ENCODE measurements at places on chromosomes 7 and 10.

DNA sequence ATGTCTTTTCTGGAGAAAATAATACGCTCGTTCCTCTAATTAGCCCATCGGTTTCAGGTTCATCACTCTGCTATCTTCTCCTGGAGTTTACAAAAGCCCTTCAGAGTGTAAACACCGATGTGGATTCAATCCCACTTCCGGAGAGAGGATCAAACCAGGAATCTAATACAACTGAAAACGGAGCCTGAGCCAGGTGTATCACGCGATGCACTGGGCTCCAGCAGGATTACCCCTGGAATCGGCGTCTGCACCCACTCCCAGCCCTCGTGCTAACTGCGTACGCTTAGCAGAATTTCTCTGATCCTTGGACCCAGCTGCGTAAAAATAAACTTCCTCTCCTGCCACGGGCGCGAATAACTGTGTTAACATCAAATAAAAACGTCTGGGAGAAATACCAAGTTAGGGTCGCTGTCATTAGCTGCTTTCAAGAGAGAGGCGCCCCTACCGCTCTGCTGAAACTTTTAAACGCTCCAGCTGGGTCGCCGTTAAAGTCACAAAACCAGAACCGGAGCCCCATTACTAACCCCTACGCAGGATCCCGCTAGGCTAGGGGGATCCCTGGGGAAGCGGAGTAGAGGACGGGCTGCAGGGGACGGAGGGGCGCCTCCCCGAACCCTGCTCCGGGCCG, 502 bp downstream of the ZNF3 start:
- DNase-seq: no peak

- DNase-seq: no peak
Observed at GRCh38 chr7:101814991-101815825, 2.2 kb upstream of the CUX1 start.

DNA sequence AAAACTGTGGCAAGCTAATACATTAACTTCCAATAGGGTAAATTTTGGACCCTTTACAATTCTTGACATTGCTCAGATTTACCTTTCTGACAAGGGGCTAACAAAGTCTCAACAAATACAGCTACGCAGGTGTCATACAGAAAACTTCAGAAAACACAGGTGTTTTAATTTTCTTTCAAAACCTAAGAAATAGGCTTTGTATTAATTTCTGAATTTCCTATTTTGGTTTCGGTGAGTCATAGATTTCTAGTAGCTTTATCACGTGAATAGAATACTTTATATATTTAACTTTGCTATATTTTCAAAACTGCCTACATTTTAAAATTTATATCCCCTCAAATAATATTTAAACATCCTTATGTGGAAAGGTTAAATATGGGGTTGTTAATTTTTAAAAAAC, 215.3 kb downstream of the DGKB start:
- DNase-seq: no peak

DNA sequence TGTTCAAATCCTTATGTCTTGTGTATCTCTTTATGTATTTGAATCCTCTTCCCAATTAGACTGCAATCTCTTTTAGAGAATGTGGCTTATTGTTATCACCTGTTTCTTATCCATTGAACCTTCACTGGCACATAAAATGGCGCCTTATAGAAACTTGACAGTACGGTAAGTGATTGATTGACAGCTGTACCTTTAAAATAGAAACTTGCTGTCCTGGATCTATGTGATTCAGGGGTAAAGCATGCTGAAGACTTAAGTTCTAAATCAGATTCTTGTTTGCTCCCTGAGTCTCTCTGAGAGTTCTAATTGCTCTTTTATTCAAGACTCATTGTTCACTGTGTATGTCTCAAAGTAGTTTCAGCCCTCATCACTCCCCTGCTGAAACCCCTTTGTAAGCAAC, 91.3 kb downstream of the CACNB2 start:
- no peak for DNase-seq
